ENCODE measurements at places on chromosomes 7 and 10.

GRCh38 chr7:141369422-141369821 lies 181.8 kb upstream of the AGK start:
- DNase-seq, result no peak

DNA sequence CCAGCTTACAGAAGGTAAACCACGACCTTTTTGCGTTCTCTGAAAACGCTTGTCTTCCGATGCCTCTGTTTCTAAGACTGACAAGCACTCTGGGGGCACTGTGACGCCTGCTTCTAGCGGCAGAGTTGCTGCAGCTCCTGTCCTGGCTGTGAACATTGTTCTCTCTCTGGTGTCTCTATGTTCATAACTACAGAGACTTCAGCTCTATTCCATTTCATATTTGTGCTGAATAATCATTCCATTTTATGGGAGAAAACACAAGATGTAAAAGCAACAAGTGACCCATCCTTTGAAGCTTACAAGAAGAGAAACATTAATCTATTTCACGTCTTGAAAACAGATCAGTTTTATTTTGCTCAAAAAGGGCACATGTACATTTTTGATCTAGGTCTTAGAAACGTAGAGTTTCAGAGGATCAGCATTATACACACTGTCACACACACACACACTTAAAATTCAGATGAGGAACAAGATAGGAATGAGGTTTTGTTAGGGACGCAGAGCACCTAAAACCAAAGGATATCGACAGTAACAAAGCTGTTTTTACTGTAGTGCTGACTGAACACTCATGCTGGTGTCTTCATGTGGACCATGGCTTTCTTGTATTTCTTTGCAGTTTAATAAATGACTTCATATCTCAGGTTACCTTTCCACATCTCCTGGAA lies 3.0 kb downstream of the IKZF1 start:
- no peak for DNase-seq

DNA sequence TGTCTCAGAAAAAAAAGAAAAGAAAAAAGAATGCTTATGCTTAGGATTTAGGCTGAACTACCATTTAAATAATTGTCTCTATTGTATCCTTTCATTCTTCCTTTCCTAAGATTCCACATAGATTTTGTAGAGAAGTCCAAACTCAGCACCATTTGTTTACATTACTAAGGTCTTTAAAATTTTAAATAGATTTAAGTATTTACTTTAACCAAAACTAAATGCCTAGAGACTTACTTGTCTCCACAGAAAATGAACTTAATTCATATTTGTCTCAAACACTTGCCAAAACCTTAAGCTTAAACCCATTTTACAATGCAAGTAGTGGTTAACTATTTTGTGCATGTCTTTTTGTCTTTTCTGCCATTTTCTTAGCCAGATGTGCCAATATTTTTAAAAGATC lies 54.1 kb upstream of the ABI1 start:
- DNase-seq, result no peak

- DNase-seq, result no peak
Observed at GRCh38 chr10:114286921-114287320, 47.9 kb downstream of the VWA2 start.

DNA sequence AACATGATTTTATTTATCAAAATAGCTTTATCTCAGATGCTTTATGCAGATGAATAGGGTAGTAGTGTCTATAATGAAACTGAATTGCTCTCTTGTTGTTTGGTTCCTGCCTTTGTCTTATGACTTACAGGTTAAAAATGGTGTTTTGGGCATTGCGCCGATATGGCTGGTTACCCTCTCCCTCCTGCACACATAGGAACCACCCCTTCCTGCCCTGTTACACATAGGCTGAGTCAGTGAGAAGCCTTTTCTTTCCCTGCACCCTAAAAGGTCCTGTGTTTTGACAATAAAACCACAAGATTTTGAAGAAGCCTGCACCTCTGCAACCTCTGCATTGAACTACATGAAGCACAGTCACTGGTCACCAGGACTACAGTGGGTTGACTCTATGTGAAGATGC lies 655.8 kb upstream of the ANKRD30A start:
- DNase-seq, result no peak

DNA sequence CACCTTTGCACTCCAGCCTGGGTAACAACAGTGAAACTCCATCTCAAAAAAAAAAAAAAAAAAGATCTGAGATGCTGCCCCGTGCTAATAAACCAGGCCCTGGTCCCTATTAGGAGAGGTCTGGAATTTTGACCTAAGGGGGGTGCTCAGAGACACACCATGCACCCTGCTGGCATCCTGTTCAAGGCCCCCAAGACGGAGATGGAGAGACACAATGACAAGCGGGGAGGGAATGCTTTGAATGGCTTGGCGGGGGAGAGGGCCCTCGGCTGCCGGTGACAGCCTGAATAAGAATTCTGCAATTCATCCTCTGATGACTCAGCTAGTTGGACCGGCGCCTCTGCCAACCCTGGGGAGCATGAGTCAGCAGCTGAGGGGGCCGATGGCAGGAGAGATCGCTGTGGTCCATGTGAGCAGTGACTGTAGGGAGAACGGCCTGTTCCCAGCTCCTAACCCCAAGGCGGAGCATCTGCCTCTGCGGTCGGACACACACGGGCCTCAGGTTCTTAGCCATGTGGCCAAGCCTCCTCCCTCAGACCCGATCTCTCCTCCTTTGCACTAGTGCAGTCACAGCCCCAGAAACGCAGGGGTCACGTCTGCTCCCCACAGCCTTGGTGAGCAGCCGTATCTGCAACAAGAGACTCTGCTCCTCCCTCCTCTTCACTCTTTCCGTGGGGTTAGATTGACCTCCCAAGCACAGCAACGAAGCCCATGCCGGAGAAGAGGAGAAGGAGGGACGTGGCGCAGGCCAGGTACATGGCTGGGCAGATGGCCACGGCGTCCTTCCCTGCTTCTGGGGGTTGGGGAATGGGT lies 14.9 kb downstream of the TRIM56 start:
- peak; percentile 66 for DNase-seq

DNA sequence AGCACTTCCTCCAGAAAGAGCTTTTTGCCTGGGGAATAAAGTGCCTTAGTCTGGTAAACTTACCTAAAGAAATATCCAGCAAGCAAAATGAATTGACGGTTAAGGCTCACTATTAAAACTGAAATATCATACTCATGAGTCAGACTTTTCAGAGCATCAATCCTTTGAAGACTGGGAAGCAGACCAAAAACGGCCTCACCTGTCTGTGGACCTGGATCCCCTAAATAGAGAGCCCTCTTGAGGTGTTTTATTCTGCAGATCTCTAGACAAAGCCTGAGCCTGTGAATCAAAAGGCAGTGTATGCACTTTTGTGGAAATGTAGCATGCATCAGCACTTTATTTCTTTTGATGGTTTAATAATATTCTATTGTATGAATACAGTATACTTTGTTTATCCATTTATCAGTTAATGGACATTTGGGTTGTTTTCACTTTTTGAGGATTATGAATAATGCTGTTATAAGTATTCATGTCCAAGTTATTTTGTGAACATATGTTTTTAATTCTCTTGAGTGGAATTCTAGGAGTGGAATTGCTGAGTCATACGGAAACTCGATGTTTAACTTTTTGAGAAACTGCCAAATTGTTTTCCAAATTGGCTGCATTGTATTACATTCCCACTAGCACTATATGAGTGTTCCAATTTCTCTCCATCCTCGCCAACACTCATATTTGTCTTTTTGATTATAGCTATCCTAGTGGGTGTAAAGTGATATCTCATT lies 449.0 kb upstream of the IGFBP3 start:
- DNase-seq, result no peak

GRCh38 chr7:116232920-116233319 lies 22.6 kb downstream of the TES start:
- no peak for DNase-seq

DNA sequence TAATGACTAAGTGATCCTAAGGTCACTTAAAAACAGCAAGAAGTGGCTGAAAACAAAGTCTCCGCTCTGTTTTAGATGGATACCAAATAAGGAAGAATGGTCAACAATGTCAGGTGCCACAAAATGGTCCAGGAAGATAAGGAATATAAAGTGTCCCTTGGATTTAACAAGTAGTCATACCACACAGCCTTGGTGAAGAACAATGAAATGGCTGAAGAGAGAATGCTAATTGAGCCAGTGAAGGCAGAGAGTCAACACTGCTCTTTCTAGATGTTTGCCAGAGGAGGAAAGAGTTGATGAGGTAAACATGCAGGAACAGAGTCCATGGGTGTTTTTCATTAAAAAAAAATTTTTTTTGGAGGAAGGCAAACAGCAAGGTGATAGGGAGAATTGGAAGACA lies 2.1 kb upstream of the CASD1 start:
- no peak for DNase-seq

- DNase-seq, result no peak
Observed at GRCh38 chr10:132184816-132185593, 1.7 kb upstream of the DPYSL4 start.

DNA sequence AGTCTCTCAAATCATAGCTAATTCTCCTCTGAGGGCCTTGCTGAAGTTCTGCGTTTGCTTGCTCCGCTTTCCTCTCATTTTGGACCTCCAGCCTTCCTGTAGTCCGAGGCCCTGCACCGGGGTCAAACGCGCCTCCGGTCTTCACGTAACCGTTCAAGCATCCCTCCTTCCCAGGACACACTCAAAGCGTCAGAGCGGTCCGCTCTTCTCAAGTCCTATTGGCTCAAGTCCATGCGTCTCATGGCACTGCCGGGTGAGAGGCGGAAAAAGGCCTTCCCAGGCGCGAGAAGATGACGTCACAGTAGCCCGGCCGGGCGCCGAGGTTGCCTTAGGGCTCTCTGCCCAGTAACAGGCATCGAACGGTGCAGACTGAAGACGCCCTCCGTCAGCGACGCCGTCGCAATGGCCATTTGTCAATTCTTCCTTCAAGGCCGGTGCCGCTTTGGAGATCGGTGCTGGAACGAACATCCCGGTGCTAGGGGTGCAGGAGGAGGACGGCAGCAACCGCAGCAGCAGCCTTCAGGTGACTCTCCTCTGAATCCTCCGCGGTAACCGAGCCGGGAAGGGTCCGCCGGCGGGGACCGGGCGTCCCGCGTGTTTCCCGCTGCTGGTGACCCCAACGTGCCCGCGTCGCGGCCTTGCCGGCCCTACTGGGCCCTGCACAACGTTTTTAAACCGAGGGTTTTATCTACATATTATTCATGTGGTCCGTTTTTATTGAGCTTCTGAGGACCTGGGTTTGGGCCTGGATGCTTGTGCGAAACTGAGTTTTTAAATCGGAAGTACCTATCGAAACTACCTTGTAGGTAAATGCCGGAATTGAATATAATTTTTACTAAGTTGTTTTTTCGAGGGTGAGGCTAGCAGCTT lies at the start of gene NUP42:
Gene NUP42 (plus strand): TSS at position 365 of the 870 bp plus-strand sequence. CDS start 38 bp downstream, at position 403.
- DNase-seq, result peak; percentile 48

DNA sequence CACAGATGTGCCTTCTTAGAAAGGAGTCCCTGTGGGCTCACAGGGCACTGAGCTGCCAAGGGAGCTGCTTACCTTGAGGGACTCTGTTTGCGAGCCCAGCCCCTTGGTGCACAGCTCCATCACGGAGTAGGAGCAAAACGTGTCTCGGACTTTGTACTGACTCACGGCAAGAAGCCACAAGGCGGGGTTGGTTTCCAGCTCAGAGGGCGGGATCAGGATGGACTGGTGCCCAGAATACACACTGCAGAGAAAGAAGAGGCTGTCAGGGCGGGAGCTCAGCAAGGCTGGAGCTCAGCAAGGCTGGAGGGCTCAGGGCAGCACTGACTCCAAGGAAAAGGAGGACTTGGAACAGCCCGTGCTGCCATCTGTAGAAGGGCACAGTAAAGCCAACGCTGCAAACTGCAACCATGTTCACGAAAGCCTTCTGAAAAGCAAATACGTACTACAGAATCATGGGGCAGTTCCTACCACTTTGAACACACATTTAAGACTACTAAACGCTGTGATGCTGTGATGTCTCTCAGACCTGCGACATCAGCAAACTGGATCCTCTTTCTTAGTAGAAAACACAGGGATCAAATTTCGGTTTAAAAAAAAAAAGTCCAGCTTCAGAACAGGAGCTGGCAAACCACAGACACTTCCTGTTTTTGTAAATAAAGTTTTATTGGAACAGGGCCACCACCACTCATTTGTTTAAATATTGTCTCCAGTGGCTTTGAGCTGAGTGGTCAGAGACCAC lies 194.3 kb downstream of the ZMYND11 start:
- DNase-seq, result peak; percentile 65

GRCh38 chr7:112646783-112647182 lies 143.4 kb downstream of the TMEM168 start:
- DNase-seq, result no peak

GRCh38 chr10:29784175-29784773 lies 149.5 kb upstream of the SVIL start:
- peak; percentile 33 for DNase-seq

DNA sequence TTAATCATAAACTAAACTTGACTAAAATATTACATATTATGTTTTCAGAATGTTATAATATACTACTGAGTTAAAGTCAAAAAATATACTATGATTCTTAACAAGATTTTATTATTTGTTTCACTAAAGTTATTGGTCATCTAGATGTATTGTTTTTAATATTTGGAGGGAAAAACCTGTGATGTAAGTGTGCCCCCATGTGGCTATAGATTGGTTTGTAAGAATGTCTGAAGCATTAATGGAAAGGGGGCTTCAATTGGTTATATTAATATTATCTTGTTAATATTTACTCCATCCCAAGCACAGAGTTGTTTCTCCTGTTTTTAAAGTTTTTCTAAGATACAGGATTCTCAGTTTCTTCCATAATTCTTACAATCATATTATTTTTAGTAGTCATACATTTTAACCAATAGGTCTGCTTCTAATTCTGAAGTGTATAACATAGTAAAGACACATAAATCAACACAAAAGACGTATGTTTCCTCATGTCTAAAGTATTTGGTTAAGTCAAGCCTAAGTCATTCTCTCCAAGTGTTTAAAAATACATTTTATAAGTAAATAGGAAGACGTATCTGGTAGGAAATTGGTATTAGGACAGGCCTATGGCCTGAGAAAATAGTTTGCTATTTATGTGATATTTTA lies 58.0 kb downstream of the GNAT3 start:
- no peak for DNase-seq

DNA sequence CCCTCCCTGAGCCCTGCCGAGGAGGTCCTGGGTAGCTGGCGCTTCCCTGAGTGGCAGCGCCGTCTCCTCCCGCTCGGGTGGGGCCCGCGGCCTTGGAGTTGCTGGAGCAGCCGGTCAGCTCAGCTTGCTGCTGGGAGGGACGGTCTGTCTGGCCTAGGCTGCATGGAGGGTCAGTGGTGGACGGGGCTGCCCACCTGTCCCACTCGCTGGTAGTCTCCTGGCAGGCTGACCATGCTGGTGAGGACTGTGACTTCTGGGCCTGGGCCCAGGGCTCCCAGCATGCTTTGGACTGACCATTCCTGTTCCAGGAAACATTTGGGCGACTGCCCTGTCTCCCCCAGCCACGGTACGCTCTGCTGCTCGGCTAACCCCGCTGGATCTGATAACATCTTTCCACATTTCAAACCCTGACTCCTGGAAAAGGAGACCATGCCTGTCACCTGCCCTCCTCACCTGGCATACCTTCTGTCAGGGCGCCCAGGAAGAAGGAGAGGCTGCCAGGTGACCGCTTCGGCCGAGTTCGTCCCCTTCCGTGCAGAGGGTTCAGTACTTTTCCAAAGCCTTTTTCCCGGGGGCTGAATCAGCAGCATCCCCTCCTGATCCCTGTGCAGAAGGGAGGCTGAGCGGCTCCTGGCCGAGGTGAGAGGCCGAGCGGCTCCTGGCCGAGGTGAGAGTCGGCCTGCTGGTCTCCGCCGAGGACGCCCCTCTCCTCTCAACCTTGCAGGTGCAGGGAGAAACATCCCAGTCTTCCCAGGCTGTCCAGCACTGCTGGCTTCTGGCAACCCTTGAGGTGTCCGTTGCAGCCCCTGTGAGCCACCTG lies 43.4 kb downstream of the FAM20C start:
- DNase-seq, result no peak

GRCh38 chr7:155693826-155694225 lies 49.4 kb downstream of the RBM33 start:
- DNase-seq, result no peak

- no peak for DNase-seq
Observed at GRCh38 chr10:6114805-6115341, 26.0 kb downstream of the RBM17 start.
